ENCODE measurements at places on chromosomes 6 and 20.

DNA sequence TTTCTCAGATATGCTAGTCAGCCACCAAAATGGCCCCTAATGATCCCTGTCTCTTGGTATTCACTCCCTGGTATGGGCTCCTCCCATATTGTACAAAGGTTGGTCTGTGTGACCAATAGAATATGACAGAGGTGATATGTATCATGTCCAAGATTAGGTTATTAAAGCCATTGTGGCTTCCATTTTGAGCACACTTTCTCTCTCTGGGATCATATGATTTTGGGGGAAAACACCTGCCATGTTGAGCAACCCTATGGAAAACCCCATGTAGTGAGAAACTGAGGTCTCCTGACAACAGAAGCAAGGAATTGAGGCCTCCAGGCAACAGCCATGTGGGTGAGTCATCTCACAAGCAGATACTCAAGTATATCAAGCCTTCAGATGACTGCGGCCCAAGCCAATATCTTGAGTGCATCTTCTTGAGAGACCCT lies 7.1 kb upstream of the ZNF318 start:
- no peaks in the 10 kb centered on the region for H3K36me3 ChIP-seq
- H3K27me3 ChIP-seq, result peaks cover 24% of the 10 kb centered on the region
- H3K4me3 ChIP-seq, result no peak overlapping the region
- no peaks in the 10 kb centered on the region for H3K4me1 ChIP-seq

DNA sequence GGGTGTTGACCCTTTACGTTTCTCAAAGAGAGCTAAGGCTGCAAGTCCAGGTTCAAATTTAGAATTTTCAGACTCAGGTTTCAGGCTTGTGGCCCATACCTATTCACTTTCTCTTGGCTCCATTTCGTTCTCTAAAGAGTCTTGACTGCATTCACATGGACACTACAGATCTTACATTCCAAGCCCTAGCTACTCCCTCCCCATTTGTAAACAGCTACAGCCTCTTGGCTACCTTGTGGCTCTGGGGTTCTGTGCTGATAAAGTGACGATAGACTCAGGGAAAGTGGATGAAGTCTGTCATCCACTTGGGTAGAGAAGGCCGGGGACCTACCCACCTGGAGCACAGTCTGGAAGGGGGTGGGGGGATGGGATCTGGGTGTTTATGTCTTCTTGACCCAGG lies 503.3 kb downstream of the LMBRD1 start:
- no peak overlapping the region for H3K27ac ChIP-seq
- no peaks in the 10 kb centered on the region for H3K27me3 ChIP-seq
- DNase-seq, result no peak

DNA sequence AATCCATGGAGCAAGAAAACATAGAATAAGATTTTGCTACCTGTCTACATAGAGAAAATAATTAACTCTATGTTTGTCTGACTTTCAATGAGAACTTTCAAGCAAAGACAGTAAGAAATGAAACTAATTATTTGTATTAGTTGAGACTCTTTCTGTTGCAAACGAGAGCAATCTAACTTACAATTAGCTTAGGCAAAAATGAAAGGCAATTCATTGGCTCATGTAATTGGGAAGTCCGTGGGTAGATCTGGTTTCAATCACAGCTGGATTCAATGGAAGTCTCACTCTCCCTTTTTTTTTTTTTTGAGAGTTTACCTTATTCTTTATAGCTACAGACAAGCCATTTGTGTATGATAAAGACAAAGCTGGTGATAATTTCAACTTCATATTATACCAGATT lies 68.2 kb upstream of the STXBP5 start:
- DNase-seq, result no peak
- no peak overlapping the region for H3K4me3 ChIP-seq
- H3K4me1 ChIP-seq, result no peaks in the 10 kb centered on the region
- H3K27ac ChIP-seq, result no peak overlapping the region
- no peaks in the 10 kb centered on the region for H3K27me3 ChIP-seq
- no peaks in the 10 kb centered on the region for H3K36me3 ChIP-seq

DNA sequence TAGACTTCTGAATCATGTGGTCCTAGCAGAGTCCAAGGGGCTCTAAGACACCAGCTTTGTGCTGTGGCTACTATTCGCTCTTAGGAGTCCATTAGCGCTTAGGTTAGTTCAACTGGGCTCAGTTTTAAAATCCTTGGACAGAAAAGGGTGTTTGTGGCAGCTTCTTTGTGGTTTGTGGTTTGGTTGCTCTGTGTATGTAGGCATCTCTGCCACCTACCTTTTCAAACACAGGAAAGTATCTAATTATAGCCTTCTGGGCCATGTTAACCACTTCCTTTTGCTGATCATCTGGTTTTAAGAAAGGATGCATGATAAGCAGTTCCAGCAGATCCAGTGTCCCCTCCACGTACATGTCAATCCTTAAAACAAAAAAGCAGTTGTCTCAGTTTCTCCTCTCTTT lies 10.8 kb downstream of the GSTA4 start:
- H3K27ac ChIP-seq, result no peak overlapping the region
- H3K4me1 ChIP-seq, result peaks cover 29% of the 10 kb centered on the region
- H3K4me3 ChIP-seq, result no peak overlapping the region
- no peaks in the 10 kb centered on the region for H3K36me3 ChIP-seq

- DNase-seq, result no peak
- no peak overlapping the region for H3K4me3 ChIP-seq
- H3K27me3 ChIP-seq, result peaks cover 8% of the 10 kb centered on the region
- no peak overlapping the region for H3K27ac ChIP-seq
- no peaks in the 10 kb centered on the region for H3K4me1 ChIP-seq
Measured at GRCh38 chr20:57574954-57575353, 14.0 kb downstream of the PCK1 start.

DNA sequence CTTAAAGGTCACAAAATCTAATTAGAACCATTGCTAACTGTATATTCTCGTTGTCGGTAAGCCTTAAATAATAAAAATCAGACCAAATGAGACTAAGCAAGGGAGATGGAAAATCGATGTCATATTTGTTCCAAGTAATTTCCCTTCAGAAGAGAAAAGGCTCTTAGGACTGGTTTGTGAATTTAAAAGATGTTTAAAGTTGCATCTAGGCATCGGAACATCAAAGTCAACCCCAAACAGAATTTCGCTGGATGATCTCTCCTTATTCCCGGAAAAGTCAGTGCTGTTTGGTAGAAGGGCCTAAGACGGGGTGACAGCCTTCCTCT lies 63.8 kb downstream of the NPEPL1 start:
- H3K27ac ChIP-seq, result no peak overlapping the region
- peaks cover 3% of the 10 kb centered on the region for H3K27me3 ChIP-seq
- no peak overlapping the region for H3K4me3 ChIP-seq
- no peak for DNase-seq

DNA sequence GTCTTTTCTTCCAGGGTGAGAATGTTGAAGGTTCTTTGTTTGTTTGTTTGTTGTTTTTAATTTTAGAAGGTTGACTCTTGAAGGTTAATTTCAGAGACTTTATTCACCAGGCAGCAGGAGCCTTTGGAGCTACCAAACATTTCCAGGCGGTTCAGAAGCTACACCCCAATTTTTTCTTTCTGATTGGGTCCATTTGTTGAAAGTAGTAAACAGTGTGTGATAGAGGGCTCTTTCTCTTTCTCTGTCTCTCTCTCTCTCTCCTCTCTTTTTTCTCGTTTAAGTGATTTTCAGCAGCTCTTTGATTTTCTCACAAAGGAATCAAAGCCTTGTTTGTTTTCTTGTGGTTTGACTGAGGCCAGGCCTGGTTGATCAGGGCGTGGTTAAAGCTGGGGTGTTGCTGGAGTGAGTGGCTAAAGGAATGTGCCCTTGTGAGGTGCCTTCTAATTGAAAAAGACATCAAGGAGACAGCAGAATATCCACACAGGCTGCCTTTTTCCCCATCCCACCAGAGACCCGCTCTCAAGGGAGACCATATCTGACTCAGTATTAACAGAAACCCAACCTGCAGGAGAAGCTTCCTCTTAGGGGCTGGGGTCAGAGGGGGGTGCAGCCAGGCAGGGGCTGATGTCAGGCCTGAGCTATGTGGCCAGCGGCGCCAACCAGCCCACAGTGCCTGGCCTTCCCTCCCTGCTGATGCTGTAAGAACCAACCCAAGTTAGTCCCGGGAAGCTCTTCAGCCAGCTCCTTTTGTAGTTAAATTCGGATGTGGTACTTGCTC lies 40.4 kb upstream of the NAA20 start:
- DNase-seq, result no peak
- no peaks in the 10 kb centered on the region for H3K36me3 ChIP-seq
- H3K4me1 ChIP-seq, result peaks cover 7% of the 10 kb centered on the region
- H3K4me3 ChIP-seq, result no peak overlapping the region
- no peaks in the 10 kb centered on the region for H3K27me3 ChIP-seq

DNA sequence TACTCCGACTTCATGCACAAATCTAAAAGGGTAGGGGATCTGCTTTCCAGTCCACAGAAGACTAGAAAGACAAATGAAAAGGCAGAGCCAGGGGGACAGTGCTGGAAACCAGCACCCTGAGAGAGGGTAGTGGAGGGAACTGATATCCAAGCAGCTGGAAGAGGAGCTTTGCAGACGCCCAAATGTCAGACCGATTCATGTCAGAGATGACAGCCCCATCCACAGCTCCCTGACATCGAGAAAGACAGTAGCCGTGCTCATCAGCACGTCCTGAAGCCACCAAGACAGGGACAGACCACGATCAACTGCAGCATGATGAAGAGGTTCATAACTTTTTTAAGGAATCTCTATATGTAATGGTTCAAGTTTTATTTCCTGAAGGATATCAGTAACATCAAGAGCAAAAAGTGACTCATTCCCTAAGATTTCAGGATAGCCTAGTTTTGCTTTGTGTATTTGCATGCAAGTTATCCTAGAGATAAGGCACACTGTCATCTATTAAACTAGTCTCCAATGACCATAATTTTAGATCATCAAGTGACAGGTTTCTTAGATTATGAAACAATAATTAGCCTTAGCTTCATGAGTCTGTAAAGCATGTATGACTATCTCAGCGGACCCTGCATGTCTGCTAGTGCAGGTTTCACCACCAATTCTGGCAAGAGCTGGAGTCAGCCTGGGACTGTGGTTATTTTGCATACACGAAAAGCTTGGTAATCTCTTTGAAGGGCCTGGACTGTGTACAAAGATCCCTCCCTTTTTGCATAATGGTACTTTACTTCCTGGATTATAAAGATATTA lies 43.0 kb downstream of the PRDM1 start:
- no peaks in the 10 kb centered on the region for H3K27me3 ChIP-seq
- no peak overlapping the region for H3K27ac ChIP-seq
- DNase-seq, result no peak
- no peaks in the 10 kb centered on the region for H3K36me3 ChIP-seq
- H3K4me3 ChIP-seq, result no peak overlapping the region

DNA sequence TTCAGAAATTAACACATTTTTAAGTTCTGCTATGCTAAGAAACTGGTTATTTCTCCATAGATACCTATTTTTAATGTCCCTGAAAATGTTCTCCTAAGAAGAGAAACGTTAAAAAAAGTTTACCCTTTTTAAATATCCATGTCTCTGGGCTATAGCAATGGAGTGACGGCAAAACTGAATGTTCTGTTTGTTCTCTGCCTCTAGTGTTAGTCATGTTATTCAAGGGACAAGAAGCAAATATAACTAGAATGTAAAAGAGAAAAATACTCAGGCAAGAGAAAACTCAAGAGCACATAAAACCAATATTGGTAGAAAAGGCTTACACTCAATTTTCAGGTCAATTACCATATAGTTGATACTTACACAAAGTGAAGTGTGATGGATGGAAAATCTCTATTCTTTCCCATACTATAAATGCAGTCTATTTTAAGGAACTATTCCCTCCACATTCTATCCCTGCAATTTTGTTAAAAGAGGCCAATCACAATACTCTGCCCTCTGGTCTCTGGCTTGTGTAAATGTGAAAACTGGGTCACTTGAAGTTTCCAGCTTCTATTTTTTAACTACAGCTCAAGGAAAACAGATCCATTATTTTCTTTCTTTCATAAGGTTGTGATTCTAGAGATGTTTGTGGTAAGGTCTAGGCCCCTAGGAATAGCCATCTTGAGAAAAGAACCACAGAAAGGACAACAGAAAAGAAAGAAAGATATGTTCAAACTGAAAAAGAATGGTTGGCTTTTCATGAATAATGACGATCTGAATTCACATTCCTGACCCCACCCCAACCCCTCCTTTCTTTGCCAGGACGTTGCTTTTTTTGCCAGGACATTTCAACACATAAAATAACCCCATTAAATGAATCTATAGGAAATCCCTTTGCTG lies 200.3 kb upstream of the FAM83B start:
- H3K36me3 ChIP-seq, result no peaks in the 10 kb centered on the region
- H3K27ac ChIP-seq, result no peak overlapping the region
- H3K4me1 ChIP-seq, result no peaks in the 10 kb centered on the region

GRCh38 chr6:53301801-53302537 lies 46.8 kb downstream of the ELOVL5 start:
- H3K27me3 ChIP-seq, result no peaks in the 10 kb centered on the region
- no peak overlapping the region for H3K4me3 ChIP-seq
- peaks cover 53% of the 10 kb centered on the region for H3K4me1 ChIP-seq
- H3K36me3 ChIP-seq, result no peaks in the 10 kb centered on the region

DNA sequence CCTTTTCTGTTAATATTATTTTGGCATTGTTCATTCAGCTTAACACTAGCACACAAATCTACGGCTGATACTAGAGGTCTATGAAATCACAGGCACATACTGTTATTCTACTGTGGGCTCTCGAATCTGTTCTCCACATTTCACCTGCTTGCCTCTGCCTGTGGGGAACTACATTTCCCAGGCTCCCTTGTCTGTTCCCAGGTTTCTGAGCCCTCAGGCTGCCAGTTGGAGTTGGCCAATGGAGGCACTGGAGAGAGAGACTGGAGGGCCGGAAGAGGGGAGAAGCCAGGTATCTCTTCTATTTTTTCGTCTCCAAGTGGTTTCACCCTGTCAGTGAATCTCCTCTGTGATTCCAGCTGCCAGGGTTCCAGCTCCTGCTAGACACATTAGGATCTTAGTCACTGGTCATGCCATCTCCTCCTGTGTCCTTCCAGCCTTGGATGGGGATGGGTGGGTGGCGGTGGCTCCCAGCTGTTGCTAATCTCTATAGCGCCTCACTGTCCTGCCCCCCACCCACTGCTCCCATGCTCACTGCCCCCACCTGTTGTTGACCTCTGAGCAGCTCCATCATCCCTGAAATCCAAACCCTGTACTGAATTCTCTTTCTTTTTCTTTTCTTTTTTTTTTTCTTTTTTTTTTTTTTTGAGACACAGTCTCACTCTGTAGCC lies 188.2 kb downstream of the LRFN2 start:
- no peak for DNase-seq
- H3K4me1 ChIP-seq, result no peaks in the 10 kb centered on the region
- no peaks in the 10 kb centered on the region for H3K36me3 ChIP-seq
- no peak overlapping the region for H3K4me3 ChIP-seq

GRCh38 chr20:25223179-25223661 lies 24.7 kb upstream of the PYGB start:
- no peaks in the 10 kb centered on the region for H3K27me3 ChIP-seq
- peaks cover 9% of the 10 kb centered on the region for H3K4me1 ChIP-seq
- DNase-seq, result peak; percentile 10
- H3K4me3 ChIP-seq, result no peak overlapping the region
- no peak overlapping the region for H3K27ac ChIP-seq
- peaks cover 41% of the 10 kb centered on the region for H3K36me3 ChIP-seq
